ENCODE measurements at places on chromosomes 4 and X. TPM values are rescaled to one million over a fixed set of nuclear protein-coding genes. Genes with fewer than 3 reads are reported as not detected.

DNA sequence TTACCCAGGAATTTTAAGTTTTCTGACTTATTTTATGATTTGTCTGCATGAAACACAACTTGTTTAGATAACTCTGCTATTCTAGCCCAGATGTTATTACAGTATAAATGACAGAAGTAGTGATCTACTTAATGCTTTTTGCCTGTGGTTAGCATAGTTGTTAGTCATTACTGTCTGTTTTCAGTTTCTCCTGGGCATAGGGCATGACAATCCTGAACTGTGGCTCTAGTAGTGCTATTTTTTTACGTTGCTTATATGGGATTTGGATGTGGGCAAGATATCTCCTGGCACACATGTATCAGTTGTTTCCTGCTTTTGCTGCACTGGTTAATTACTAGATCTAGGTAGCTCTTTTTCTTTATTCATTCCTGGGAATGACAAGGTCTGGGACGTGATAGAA is 1005.8 kb downstream of the PCDH18 start:
- DNase-seq = no peak

DNA sequence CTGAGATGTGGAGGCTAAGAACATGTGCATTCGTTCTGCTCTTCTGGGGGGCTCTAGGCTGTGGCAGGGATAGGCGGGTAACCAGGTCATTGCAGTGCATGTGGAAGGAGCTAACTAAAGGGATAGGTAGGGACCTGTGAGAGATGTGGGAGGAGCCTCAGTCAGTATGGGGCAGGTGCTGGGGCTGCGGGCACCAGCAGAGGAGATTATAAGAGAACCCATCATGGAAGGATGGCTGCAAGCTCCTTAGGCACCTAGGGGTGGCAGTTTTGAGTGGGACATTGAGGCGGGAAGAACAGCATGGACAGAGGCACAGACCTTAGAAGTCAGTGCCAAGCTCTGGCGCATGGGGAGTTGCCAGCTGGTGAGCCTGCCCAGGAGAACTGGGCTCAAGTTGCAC is 7.2 kb downstream of the CLDN22 start:
- DNase-seq = no peak

DNA sequence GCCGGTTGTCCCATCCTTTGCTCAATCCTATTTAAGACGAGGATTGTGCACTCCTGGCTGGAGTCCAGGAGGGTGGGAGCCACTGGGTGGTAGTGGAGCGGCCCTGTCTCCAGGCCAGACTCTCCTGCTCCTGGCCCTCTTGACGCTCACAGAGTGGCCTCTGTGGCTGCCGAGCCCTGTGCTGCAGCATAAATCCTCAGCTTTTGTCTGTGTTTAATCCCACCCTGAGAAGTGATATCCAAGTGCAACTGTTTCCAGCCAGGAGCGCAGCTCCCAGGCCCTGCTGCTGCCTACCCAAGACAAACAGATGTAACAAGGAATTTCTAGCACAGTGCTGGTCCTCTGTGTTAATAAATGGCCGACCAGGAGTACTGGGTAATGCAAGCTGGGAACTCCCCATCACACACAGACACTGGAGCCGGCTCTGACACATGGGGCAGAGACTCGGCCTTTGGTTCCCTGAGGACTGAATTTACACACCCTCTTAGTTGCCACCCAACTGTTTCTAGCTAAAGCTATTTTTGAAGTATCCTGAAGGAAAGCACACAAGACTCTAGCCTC is 85.3 kb downstream of the GATB start:
- DNase-seq = no peak

INTS6L gene
- total RNA-seq = 8.9 TPM

APBB2 gene
- 49.2 TPM for total RNA-seq

NMU gene
- 29.9 TPM for total RNA-seq

- no peak for DNase-seq
Measured at GRCh38 chr4:80615099-80615498, 279.6 kb downstream of the CFAP299 start.

DNA sequence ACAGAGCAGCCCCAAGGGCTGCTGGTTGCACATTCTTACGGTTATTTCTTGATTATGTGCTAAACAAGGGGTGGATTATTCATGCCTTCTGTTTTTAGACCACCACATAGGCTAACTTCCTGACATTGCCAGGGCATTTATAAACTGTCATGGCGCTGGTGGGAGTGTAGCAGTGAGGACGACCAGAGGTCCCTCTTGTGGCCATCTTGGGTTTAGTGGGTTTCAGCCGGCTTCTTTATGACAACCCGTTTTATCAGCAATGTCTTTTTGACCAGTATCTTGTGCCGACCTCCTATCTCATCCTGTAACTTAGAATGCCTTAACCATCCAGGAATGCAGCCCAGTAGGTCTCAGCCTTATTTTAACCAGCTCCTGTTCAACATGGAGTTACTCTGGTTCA is 212.4 kb upstream of the GRID2 start:
- no peak for DNase-seq

OPHN1 gene
- 4.9 TPM for total RNA-seq

DNA sequence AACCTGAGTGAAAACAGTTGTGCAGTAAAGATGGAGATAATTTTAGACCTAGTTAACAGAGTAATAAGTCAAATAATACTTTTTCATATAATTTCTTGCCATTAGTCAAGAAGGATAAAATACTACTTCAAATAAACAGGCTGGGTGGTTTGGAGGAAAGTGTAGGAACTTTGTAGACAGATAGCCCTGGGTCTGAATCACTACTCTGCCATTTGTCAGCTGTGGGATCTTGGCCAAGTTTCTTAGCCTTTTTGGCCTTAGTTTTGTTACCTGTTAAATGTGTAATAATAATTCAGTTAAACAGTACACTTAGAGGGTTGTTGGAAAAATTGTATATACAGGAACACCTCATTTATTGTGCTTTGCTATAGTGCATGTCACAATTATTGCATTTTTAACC is 163.7 kb downstream of the NPNT start:
- no peak for DNase-seq

Data from lower leg skin (tissue), 4 donors.